ENCODE measurements at places on chromosomes 4 and X.

- no peak for DNase-seq
Measured at GRCh38 chrX:96791559-96791958, 92.1 kb upstream of the RPA4 start.

DNA sequence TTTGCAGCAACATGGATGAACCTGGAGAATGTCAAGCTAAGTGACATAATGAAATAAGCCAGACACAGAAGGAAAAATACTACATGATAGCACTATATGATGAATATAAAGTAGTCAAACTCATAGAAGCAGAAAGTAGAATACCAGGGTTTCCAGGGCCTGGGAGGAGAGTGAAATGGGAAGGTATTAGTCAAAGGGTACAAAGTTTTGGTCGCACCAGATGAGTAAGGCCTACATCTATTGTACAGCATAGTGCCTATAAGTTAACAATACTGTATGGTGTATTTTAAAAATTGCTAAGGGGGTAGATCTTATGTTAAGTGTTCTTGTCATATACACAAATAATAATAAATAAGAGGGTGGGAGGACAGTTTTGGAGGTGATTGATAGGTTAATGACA lies 41.5 kb downstream of the ENOX2 start:
- DNase-seq: no peak

GRCh38 chr4:35506161-35506560 lies 738.2 kb downstream of the ARAP2 start:
- DNase-seq: no peak

DNA sequence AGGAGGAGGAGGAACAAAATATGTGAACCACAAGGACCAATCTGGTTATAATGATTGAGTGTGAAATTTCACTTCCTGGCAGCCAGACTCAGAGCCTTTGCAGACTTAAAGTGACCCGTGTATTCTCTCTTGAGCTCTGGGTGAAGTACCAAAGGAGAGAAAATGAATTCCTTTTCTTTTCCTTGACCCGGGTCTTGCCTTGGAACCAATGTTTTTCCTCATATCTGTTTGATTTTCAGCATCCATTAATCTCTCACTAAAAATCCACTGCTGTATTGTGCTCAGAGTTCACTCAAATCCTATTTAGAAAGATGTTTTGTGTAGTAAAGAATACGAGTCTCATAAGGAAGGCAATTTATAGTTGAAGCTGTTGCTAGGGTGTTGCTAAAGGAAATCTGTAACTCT lies 78.3 kb upstream of the C1QTNF7 start:
- no peak for DNase-seq

DNA sequence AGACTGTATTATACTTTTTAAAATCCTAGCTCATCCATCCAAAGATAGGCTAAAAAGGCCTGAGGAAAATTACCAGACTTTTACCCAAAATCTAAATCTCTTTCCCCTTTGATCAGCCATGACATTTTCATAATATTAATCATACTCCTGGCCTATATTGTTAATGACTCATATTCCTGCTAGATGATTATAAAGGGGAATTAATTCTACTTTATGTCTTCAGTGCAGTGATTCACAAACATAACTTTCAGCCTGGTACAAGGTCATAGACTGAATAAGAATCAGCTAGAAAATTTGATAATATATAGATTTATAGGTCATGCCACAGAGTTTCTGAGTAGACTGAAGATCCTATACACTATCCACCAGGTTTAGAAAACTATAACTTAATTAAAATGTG lies 1905.4 kb downstream of the C4orf33 start:
- DNase-seq: no peak

Data from activated T-cell treated with anti-CD3 and anti-CD28 coated beads for 4 hours (primary cell).